ENCODE measurements at places on chromosomes 7 and 10. TPM values are rescaled to one million over a fixed set of nuclear protein-coding genes. Genes with fewer than 3 reads are reported as not detected.
A peak's percentile ranks its signal among the peaks of the same experiment; 100 is the strongest.

DNA sequence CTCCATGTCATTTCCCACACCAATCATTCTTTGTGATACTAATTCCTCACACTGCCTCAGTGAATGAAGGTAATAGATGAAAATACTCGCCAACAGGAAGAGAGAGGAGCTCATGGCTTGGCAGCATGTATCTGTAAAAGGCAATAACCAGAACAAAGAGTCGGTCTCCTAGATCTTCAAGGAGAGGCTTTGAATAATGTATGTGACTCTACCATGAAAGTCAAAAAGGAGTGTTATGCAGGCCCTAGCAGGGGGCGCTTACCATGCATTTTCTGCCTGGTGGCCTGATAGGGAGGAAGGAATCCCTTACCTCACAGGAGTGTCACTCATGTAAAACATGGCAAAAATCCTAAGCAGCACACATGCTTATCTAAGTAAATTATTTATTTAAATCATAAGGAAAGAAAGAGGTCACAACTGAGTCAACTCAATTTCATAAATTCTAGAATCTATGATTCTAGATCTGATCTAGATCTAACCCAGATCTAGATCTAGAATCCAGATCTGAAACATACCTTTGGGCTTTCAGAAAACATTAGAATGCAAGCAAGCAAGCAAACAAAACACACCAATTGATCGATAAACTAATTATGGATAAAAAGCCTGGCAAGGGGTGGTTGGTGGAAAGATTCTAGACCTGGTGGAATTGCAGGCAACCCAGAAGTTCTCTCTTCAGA is 226.3 kb upstream of the KLF6 start:
- DNase-seq: no peak

- no peak for DNase-seq
Measured at GRCh38 chr10:117536866-117537435, 5.6 kb upstream of the EMX2 start.

DNA sequence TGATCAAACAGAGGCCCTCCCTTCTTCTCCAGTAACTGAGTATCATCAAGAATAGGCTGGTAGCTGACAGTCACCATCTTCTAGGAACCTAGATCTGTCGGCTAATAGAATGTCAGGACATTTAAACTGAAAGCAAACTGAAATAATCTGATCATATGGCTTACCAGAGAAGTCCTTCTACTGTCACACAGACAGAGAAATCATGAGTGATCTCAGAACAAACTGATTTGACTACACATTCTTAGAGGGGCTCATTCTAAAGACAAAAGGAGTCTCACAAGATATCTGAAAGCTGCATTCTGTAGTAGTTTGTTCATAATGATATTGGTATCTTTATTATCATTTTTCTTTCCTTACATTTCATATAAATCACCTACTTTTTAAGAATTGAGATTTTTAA is 130.9 kb upstream of the ADCY1 start:
- DNase-seq: no peak

DNA sequence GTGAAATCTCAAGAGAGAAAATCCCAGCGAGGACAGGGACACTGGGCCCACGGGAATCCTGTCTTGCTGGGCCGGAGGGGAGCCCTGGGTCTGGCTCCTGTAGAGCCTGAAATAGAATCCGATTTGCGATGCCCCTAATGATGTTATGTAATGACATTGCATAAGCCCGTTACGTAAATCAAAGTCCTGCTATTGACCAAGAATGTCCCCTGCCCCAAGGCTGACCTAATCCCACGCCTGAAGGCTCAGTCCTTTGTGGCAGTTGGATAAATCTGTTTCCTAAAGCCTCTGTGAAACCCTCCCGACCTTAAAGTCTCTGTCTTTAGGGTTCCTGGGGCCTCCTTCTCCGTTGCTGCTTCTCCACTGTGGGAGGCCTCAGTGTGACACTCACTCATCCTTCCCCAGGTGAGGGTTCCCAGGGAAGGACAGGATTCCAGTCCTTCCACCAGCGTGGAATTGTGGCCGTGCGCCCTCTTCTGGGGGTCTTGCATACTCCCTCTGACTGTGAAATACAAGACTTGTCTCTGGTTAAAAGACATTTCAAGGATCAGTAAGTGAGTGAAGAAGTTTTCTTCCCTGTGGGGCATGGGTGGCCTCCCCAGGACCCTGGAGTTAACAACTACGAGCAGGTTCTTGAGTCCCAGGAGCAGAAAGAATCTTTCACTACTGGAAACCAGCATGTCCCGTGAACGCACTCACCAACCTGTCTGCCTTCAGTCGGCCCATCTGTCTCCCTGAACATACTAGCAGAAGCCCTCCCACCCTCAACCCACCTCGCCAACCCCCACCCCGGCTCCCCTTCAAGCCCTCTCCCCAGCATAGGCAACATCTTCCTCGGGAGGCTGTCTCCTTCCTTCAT is 19.8 kb downstream of the ZNF467 start:
- DNase-seq: no peak

DNA sequence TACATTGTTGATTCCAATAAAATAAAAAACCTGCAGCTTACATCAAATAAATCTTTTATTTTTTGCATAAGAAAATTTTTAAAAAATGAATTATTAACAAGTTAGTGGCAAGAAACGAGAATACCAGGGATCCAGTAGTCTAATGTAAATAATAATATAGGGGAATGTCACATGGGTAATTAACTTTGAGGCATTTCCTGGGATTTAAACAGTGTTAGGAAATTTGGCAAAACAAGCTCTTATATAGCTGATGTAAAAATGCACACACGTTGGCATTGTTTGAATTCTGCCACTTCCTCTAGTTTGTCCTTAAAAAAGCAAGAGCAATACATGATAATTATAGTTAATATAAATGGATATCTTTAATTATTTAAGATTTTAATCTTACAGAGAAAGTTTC is 768.6 kb downstream of the CNTNAP2 start:
- DNase-seq: no peak

- no peak for DNase-seq
Measured at GRCh38 chr10:663466-663751, 26.1 kb downstream of the DIP2C start.

DNA sequence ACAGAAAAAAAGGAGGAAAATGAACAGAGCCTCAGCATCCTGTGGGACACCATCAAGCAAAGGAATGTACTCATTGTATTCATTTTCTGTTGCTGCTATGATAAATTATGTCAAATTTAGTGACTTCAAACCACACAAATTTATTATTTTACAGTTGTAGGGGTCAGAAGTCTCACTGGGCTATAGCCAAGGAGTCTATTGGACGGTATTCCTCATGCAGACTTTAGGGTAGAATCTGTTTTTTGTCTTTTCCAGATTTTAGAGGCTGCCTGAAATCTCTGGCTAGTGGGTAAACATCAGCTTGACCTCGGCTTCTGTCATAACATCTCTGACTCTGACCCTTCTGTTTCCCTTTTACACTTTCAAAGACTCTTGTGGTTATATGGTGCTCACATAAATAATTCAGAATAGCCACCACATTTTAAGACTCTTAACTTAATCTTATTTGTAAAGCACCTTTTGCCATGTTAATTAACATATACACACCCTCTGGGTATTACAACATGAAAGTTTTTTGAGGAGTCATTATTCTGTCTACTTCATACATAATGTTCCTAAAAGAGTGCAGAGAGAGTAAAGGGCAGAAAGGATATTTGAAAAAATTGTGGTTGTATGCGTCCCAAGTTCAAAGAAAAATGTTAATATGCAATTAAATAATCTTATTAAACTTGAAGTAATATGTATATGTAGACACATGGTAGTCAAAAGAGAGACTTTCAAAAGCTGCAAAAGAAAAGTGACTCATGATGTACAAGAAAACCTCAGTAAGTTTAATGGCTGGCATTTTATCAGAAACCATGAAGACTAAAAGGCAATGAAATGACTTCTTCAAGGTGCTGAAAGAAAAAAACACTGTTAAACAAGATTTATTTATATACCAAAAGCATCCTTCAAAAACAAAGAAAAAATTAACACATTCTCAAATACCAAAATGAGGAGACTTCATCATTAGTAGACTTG is 70.8 kb upstream of the MEOX2 start:
- no peak for DNase-seq

DNA sequence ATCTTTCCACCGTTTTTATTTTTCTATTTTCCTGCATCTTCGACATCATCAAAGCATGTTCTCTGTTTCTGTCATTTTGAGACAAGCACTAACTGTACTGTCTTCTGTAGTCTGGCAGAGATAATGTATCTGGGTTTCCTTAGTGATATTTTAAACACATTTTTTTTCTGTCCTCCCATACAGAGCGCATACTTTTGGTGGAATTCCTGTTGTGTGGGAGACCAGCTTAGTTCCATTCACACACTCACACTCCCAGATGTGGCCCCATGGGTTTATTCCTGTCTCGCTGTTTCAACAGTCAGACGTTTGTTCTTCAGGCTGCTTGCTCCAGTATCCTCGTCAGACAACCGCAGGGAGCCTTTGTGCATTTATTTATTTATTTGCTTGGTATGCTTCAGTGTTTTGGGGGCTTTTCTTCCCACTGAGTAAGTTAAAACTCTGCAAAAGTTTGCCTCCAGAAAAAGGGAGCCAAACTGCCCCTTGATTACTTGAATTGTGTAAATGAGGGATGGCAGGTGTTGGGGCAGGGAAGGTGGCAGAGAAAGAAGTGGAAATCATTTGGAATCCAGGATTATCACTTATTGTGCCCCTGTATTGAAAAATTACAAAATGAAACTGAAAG is 456.8 kb upstream of the KLF6 start:
- DNase-seq: peak; percentile 70

DNA sequence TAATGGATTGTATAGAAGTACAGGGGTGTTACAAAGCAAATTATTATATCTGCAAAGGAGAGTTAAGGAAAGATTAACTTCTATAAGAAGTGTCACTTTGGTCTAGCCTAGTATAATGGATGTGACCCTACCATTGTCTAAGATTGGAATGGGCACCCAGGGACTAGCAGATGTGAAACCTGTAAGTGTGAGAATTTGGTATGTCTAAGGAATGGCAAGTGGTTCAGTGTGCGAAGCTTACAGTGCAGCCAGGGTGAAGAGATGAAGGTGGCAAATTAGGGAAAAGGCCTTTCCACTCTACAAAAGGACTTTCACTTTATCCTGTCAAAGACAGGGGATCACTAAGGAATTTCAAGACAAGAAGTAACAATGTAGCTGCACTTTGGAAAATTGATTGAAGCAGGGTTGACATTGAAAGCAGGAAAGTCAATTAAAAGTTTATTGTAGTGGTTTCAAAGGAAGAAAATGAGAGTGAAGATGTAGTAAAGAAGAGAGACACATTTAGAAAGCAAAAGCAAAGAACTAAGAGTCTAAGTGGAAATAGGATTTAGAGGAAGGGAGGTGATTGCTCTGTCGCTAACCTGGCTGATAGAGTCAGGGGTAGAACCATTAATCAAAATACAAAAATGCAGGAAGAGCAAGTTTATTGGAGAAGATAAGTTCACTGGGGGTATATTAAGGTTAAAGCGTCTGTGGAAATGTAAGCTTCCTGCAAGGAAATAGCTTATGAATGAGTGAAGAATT is 47.4 kb downstream of the KCND2 start:
- no peak for DNase-seq

- DNase-seq: no peak
Measured at GRCh38 chr10:132423966-132424861, 27.2 kb downstream of the PWWP2B start.

GRCh38 chr10:116201011-116201410 is 72.0 kb downstream of the GFRA1 start:
- no peak for DNase-seq

- DNase-seq: peak; percentile 4
Measured at GRCh38 chr7:39413636-39414223, 152.5 kb upstream of the YAE1 start.

DNA sequence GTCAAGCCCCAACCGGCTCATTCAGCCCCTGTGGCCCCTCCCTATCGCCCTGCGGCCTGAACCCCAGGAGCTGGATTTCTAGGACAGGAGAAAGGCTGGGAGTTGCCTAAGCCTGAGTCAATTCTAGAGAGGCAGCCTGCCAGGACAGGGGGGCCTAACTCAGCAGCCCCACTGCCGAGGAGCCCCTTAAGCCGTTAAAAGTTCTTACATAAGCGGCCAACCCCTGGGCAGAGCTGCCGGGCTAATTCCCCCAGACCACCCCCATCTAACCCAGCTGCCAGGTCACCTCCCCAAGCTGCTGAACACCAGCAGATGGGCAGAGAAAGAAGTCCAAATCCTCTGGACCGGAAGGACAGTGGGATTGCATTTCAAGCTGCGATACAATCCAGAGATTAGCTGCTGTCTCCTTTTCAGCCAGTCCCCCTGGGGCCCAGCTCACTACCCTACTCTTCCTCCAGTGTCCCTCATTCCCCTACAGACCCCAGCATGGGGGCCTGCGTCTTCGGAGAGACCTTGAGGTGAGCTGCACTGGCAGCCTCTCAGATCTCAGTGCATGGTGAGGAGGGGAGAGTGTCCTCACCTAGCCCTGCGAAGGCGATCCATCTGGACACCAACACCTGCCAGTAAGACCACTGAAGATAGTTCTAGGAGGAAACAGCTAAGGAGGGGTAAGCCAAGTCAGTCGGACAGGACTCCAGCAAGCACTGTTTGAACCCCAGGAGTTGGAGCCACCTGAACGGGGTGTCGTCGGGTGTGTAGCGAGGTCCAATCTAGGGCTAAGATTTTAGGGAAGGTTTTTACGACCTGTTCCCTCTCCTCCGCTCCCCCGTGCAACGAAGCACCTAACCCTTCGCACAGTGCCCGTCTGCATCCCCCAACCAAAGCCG is 830 bp downstream of the IMPDH1 start:
- DNase-seq: no peak

- no peak for DNase-seq
Measured at GRCh38 chr10:130221456-130222375, 85.5 kb downstream of the GLRX3 start.

GRCh38 chr7:6159524-6160031 is 112.8 kb downstream of the CYTH3 start:
- DNase-seq: no peak

GRCh38 chr7:139725858-139726484 is 51.8 kb downstream of the HIPK2 start:
- DNase-seq: no peak

DNA sequence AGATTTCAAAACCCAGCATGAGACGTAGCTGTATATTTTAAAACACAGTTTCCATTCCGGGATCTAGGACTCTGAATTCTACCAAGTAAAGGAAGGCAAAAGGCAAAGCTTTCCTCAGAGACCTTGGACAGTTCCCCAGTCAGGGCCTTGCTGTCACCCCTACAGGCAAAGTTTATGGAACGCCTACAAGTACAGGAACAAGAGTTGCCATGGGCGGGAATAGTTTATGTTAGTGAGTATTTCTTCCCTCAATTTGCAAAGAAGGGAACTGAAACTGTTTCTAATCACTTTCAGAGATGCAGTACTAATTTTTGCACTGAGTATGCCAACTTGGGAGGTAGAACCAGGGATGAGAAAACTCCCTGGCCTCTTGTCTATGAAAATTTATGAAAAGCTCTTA is 68.2 kb upstream of the LRGUK start:
- peak; percentile 2 for DNase-seq

GRCh38 chr7:90720984-90721760 is 125.1 kb downstream of the CDK14 start:
- peak; percentile 53 for DNase-seq

The LRRTM3 gene
- polyA plus RNA-seq: 3.8 TPM

The DGKI gene
- polyA plus RNA-seq: 0.46 TPM

The SLC13A1 gene
- polyA plus RNA-seq: not detected

The FFAR4 gene
- 0.18 TPM for polyA plus RNA-seq

The OGDHL gene
- polyA plus RNA-seq: 0.60 TPM

The FANK1 gene
- 11.4 TPM for polyA plus RNA-seq

The NODAL gene
- 0.63 TPM for polyA plus RNA-seq

The DLX5 gene
- 17.9 TPM for polyA plus RNA-seq

Measured in right lung (tissue), 10 donors.